ENCODE measurements at places on chromosomes 6 and 20.

- DNase-seq = no peak
Observed at GRCh38 chr6:116518621-116519368, 7.4 kb downstream of the CALHM5 start.

DNA sequence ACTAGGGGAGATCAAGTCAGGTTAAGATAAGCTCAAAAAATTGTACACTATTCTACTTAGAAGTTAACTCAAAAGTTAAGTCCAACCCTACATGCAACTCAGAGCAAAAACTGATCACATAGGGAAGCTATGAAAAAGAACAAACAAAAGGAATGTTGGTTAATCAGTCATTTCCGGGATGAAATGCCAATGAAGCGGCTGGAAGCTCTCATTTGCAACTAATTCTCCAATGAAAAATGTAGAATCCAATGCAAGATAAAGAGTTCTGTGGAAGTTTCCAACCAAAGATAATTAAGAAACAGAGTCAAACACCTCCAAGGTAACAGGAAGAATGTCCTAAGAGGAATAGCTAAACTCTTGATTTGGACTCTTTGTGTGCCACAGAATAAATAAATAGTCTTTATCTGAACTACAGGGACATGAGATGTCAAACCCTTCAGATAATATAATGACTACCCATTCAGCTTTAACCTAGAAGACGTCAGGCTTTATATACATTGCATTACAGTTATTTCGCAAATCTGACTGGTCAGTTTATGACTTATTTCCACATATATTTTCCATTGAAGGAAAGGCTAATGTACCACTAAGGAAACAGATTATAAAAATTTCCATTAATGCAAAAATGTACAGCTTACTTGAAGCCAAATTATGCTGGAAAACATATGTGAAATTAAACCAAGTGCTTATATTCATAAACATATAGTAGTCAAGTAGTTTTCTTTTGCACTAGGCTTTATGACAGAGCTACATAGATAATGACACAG lies 48.0 kb upstream of the DST start:
- no peak for DNase-seq

DNA sequence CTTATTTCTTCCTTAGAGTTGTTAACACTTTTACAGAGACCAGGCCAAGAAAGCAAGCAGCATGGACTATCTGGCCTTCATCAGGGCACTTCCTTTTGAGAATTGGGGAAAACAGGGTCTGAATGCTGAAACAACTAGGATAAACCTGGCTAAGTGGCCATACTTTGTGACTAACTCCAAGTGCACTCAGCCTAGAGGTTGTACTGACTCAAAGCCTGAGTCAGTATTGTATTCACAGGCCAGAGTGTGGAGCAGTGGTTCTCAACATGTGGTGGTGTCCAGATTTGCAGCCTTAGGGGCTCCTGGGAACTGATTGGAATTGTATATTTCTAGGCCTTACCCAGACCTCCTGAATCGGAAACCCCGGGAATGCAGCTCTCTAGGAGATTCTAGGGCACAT lies 20.1 kb downstream of the SEC23B start:
- no peak for DNase-seq

GRCh38 chr20:47660983-47661700 lies 124.1 kb downstream of the SULF2 start:
- DNase-seq = no peak

DNA sequence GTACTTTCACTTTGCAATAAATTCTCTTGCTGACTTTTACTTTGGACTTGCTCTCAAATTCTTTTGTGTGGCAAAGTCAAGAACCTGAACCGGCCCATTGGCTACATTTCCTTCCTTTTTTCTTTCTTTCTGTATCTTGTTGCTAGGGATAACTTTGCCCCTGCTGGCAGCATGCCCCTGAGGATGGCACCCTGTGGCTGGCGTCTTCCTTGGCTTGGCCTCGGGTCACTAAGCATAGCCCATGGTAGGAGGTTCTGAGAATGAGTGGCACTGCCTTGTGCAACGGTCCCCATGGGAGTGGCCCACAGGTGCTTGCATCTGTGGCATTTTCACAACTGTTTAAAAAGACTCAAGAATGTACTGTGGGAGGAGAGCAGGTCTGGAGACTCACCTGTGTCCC lies 14.0 kb upstream of the HLA-F start:
- no peak for DNase-seq

- DNase-seq = no peak
Observed at GRCh38 chr20:34843421-34843820, 18.0 kb upstream of the NCOA6 start.

DNA sequence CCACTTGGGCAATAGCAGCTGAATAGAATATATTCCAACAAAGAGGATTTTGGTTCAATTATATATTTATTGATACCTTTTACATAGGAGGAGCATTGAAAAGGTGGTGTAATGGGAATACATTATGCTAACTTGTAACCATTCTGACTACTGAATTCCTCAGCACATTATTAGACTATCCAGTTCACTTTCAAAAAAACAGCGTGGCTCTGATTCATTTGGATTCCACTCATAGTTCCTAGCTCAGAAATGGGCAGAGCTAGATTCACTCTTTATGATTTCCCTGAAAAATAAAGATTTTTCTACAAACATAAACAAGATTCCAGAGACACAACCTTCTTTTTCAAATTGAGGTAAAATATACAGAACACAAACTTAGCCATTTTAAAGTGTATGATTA lies 9.2 kb upstream of the TRERF1 start:
- no peak for DNase-seq

GRCh38 chr6:139392794-139393193 lies 18.3 kb upstream of the CITED2 start:
- no peak for DNase-seq

DNA sequence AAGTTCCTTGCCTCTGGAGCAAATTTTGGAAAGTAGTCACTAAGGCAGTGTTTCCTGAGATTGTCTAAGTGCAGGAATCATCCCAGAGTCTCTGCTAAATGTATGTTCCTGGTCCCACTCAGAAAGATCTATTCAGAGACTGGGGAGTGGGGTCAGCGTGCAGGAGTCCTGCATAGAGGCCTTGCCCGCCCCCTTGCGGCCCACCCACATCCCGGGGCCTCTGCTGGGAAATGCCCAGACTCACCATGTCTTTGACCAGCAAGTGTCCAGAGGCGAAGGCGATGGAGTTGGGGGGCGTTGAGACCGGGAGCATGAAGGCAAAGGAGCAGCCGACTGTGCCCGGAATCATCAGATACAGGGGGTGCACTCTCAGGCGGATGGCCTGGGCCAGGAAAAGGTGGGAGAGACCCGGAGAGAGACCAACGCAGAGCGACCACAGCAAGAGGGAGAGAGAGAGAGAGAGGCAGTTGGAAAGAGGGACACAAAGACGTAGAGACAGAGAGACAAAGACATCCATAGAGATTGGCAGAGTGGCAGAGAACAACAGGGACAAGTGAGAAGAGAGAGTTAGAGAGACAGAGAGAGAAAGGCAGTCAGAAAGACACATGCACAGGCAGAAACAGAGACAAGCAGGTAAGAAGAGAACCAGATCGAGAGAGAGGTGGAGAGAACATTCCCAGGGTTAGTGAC lies 12.9 kb upstream of the OCSTAMP start:
- DNase-seq = no peak

DNA sequence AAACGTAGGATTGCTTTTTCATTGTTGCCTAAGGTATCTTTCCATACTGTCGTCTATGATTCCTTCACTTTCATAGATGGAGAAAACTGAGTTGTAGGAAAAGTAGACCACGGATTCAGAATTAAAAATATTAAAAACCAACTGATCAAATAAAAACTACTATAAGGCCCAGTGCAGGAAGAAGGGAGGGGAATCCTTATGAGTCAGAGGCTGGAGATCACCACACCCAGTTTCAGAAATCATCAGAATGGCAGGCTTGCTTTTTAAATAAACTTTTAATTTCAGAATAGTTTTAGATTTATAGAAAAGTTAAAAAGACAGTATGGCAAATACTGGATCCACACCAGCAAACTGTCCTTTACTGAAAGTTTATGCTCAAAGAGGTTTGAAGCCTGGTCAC lies 32.0 kb upstream of the POPDC3 start:
- DNase-seq = no peak

DNA sequence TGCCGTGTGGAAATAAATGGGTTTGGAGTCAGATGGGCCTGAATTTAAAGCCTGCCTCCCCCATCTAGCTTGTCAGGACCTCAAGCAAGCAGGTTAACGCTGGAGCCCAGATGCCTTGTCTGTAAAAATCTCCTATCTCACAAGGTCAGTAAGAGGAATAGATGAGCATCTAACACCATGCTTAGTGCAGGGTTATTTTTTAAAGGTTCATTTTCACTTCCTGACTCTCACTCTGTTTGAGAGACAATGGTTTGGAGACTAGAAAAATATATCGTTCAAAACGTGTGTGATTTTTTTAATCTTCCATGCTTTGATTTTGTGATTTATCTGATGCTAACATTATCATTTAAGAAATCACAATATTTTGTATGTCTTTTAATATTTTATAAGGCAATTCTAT lies 114.0 kb upstream of the TAB2 start:
- DNase-seq = no peak

DNA sequence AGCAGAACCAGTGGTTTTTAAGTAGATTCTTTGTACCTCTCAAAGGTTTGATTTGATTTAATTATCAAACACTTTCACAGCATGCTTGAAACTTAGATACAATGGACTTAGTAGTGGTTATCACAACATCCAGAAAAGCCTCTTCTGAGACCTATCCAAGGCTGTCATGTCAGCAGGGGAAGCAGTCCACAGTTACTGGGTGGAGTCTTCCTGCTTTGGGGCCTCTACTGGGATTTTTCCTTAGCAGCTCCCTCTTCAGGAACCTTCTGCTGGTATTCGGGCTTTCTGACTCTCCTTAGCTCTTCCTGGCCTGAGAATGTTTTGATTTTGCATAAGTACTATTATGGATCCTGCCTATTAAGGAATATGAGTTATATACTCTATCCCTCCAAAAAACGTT lies 36.0 kb downstream of the ARFGEF2 start:
- DNase-seq = no peak

DNA sequence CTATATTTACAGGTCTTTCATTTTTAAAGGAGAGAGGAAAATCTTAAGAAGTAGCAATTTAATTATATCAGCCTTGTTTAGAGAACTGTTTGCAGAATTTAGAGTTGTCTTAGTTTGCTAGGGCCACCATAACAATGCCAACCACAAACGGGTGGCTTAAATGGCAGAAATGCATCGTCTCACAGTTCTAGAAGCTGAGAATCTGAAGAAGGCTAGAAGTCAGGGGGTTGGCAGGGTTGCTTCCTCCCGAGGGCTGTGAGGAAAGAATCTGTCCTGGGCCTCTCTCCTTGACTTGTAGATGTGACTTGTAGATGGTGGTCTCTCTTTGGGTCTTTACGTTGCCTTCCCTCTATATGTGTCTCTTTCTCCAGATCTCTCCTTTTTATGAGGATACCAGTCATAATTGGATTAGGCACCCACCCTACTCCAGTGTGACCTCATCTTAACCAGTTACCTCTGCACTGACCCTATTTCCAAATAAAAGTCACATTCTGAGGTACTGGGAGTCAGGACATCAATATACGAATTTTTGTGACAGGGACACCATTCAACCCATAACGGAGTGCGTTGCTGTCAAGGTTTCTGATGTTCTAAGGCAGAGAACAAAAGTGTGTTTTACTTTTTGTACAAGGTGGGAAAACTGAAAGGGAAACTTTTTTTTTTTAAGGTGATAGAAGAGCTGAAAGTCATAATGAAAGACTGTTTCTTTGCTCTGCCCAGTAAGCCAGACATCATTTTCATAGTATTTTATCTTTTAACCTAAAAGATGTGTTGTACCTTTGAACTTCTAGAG lies 84.4 kb downstream of the SAMD3 start:
- no peak for DNase-seq

- no peak for DNase-seq
Observed at GRCh38 chr6:33719326-33719987, 8.0 kb upstream of the UQCC2 start.

DNA sequence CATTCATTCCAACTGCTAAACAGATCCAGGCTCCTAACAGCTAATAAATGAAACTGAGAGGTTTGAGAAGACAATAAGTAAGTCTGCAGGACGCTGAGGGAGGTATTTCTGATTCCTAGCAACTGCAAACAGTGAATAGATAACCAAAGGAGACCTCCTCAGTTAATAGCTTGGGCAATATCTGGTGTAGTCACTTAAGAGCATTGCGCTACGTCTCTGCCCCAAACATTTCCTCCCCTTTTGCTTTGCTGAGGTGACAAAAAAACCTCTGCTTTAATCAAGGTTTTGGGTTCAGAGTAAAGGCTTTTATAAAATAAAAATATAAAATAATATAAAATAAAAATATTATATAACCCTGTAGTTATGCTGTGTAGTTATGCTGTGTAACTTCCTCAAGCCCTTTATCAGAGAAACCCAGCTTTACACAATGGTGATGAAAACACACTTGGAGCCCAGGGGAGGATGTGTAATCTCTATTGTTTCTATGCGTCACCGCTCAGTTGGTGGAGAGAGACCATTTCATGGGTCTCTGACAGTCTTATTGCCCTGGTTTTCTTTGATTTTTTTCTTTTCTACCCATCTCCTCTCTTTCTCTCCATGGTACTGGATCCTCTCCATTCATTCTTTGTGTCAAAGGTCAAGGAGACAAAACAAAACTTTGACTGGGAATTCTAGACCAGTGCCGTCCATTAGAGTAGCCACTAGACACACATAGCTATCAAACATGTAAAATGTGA lies 18.9 kb upstream of the CALHM5 start:
- no peak for DNase-seq

DNA sequence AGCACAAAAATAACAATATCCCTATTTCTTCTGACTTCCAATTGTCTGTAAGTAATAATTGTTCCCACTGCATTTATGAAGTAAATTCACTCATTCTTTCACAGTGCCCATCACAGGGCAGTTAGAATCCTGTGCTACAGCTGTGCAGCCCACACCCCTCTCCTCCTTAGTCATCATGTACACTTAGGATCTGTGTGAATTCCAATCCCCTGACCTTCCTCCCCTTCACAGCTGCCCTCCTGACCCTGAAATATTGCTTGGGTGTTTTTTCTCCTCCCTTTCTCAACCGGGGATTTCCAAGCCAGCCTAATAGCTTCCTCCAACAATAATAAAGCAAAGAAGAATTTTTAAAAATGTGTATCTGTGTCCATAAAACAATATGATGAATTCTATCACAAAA lies 91.5 kb upstream of the BEND6 start:
- DNase-seq = no peak

GRCh38 chr20:5789827-5790226 lies 39.6 kb downstream of the SHLD1 start:
- no peak for DNase-seq

Data from activated naive CD4-positive, alpha-beta T cell (primary cell).